ENCODE measurements at places on chromosomes 2 and 18.

- DNase-seq = no peak
These were observed 15.8 kb upstream of the COL6A3 start for GRCh38 chr2:237429753-237430152.

- DNase-seq = no peak
These were observed 2.8 kb downstream of the CCDC68 start for GRCh38 chr18:54956506-54956905.

DNA sequence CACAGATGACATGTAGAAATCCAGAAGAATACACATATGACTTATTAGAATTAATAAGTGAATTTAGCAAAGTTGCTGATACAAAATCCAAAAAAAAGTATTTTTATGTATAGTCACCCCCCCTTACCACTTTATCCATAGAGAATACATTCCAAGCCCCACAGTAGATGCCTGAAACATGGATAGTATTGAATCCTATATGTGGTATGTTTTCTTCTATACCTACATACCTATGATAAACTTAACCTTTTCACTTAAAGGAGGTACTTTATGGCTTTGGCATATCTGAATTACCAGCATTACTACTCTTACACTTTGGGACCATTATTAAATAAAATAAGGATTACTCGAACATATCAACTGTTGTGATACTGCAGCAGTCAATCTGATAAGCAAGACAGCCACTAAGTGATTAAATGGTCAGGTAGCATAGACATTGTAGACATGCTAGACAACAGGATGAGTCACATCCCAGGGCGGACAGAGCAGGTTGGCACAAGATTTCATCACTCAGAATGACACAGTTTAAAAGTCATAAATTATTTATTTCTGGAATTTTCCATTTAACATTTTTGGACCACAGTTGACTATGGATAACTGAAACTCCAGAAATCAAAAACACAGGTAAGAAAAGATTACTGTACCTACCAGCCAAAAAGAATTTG, 208.2 kb upstream of the CHAC2 start:
- no peak for DNase-seq

- no peak for DNase-seq
These were observed 266.1 kb upstream of the RAB6C start for GRCh38 chr2:129713337-129713736.

DNA sequence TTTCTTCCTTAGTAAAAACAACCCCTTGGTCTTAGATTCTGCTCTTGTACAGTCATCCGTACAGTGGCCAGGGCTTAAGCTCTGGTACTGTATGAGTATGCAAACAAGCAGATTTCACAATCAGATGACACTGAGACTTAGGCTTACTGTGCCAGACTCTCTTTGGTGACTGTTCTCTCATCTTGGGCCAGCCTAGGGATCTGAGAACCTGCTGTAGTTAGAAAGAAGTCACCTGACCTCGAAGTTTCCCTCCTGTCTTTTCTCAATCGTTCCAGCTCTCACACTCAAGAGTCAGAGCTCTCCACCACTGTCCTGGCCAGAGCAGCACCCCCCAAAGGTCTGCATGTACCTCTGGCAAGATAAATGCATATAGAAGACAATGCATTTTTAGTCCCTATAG, 63.2 kb downstream of the ZEB2 start:
- no peak for DNase-seq

GRCh38 chr2:51441786-51442185, 409.9 kb upstream of the NRXN1 start:
- DNase-seq = no peak

DNA sequence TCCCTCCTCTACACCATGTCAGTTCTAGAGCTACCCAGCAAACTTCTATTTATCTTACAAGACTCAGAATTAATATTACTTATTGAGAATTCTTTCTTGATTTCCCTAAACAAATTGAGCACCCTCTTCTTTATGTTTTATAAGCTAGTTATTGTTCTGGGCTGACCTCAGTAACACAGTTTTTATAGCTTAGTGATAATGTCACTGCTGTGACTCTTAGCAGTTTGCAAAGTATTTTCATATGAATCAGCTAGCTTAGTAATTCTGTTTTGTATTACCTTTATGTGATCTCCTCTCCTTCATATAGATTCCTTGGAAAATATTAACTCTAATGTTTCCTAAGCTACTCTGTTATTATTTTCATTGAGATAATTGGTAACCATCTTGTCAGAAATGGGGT, 114.9 kb downstream of the PMS1 start:
- no peak for DNase-seq

DNA sequence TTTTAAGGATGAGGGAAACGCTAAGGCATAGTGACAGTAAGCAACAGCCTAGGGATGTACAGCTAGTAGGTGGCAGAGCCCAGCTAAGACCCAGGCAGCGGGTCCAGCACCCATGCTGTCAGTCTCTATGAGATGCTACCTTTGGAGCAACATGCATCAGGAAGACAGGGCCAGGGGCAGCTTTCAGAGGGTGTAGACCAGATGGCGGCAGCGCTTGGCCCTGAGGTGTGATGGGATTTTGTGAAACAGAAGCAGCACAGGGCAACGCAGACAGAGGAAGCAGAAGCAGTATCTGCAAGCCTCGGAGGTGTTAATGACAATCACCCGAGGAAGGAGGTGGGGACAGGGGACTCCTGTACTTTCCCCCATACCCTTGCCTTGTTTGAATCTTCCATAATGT, 43.2 kb downstream of the SDC1 start:
- no peak for DNase-seq

DNA sequence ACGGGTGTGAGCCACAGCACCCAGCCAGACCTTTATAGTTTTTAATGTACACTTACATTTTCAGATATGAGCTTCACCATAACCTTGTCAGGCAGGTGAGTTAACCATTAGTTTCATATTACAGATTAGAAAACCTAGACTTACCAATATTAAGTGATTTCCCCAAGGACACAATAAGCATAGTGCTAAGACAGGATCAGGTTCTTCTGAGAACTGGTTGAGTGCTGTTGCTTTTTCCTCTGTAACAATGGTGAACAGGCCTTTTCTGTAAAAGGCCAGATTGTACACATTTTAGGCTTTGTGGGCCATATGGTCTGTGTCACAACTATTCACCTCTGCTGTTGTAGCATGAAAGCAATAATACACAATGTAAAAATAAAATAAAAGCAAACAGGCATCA, 332.0 kb downstream of the PIK3C3 start:
- DNase-seq = no peak

GRCh38 chr2:101771227-101771902, 73.9 kb downstream of the MAP4K4 start:
- DNase-seq = no peak

- DNase-seq = no peak
These were observed 2.6 kb downstream of the ADCYAP1 start for GRCh38 chr18:907115-907884.

- DNase-seq = no peak
These were observed 21.1 kb upstream of the NOSTRIN start for GRCh38 chr2:168781191-168781817.

DNA sequence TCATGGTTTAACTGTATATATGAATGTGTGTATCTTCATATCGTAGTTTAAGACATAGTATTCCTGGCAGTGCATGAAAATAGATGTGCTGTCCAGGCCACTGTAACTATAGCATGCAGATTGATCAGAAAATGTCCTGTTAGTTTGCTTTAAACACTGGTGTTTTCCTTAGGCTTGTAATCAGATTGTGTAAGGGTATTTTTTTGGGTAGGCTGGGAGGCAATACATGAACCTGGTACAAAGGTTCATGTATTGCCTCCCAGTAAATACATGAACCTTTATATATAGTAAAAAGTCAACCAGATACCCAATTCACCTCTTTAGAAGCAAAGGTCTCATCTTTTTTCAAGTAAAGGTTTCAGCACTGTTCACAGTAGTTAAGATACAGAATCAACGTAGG, 1.6 kb downstream of the COQ10B start:
- DNase-seq = no peak

DNA sequence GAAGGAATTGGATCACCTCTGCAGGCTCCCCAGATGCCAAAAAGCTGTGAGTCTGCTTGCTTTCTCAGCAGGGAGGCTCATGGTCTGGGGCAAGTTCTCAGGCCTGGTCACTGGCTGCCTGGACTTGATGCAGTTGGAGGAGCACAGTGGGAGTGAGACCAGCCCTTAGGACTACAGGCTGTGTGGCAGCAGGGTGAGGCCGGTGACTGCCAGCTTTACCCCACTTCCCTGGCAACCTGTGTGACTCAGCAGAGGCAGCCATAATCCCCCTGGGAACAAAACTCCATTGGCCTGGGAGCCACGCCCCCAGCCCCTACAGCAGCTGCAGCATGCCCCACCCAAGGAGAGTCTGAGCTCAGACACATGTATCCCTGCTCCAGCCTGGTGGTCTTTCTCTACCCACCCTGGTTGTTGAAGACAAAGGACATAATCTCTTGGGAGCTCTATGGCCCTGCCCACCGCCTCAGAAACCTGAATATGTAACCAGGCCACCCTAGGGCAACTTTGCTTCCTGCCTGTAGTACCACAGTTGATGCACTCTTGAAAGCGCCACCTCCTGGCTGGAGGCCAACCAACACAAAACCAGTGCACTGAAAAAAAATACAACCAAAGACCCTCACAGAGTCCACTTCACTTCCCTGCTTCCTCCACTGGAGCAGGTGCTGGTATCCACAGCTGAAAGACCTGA, 106.8 kb upstream of the SPATS2L start:
- no peak for DNase-seq

GRCh38 chr2:10080536-10081304, 509 bp upstream of the CYS1 start:
- peak; percentile 5 for DNase-seq

- DNase-seq = no peak
These were observed 5.3 kb downstream of the SLC4A3 start for GRCh38 chr2:219632760-219633105.

DNA sequence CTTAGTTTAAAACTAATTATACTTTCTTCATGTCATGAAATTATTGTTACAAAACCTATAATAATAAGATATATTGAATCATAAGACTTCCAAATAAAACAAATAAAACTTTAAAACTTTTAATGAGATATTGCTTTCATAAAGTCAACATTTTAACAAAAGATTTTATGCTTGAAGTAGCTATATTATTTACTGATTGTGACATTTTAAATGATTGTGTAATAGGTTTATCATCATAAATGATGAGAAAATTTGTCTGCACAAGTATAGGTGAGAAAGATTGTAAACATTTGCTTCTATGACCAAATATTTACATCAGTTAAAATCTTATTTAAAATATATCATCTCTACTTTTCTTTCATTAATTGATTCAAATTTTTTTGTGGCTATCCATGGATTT, 5.1 kb upstream of the GALNT13 start:
- no peak for DNase-seq

DNA sequence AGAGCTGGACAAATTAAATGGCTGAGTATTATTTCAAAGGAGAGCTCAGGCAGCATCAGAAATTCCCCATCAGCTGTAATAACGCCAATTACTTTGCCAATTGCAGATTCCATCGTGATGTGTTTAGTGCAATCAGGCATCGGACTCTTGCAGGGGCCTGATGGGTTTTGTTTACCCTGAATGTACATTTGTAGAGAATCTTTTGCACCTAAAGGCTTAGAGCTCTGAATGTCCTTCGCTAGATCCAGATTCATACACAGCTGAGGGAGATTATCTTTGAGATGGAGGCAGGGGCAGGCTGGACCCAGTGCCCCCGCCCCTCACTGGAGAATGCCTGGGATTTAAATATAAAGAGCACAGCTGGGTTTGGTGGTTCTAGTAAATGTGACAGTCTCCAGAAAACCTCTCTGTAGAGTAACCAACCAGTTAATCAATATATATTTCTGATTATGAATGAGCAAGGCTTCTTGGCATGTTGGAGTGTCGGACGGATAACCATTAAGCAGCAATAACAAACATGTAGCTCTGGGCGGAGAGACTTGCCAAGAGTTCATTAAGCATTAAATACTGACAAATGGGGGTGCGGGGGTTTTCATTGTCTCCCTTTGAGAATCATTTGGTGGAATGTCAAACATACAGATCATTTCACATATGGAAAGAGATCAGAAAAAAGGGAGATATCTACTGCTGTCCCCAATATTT, 200.9 kb downstream of the SETBP1 start:
- DNase-seq = no peak

DNA sequence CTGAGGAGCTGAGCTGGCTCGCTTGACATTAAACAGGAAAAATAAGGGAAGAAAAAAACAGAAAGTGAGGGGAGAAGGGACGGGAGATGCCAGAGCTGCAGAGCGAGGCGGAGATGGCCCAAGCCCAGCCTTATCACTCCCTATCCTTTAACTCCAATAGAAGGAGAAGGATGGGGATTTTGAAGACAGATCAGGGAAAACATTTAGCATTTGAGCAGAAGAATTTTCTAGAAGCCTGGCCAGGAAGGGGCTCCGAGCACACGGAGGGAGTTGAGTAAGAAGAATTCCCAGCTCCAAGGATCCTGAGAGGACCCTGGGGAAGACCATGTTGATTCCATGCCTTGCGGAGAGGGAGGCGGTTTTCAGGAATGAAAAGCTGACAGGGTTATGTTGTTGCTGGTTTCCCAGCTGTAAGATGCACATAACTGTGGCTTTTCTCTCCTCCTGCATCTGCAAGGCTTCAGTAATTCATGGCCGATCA, 35.6 kb downstream of the TWIST2 start:
- no peak for DNase-seq

GRCh38 chr18:58497845-58498244, 131.0 kb downstream of the ALPK2 start:
- DNase-seq = no peak

DNA sequence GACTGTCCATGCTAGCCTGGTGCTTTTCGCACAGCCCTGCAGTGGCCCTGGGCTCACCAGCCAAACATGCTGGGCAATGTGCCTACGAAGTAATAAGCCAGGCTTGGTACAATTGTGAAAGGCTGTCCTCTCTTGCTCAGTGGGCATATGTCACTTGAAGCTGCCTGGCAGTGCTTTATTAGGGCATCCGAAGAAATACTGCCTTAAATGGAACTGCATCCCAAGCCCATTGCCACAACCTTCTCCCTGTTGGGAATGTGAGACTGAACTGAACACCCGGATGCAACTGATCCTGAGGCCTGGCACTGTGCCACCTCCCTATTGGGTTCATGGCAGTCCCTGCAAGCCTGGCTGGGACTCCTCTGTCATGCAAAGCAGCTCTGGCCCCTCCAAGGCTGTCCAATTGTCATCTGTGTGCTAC, 15.9 kb downstream of the CAPG start:
- no peak for DNase-seq

GRCh38 chr2:241003047-241003360, 4.6 kb downstream of the SNED1 start:
- no peak for DNase-seq

DNA sequence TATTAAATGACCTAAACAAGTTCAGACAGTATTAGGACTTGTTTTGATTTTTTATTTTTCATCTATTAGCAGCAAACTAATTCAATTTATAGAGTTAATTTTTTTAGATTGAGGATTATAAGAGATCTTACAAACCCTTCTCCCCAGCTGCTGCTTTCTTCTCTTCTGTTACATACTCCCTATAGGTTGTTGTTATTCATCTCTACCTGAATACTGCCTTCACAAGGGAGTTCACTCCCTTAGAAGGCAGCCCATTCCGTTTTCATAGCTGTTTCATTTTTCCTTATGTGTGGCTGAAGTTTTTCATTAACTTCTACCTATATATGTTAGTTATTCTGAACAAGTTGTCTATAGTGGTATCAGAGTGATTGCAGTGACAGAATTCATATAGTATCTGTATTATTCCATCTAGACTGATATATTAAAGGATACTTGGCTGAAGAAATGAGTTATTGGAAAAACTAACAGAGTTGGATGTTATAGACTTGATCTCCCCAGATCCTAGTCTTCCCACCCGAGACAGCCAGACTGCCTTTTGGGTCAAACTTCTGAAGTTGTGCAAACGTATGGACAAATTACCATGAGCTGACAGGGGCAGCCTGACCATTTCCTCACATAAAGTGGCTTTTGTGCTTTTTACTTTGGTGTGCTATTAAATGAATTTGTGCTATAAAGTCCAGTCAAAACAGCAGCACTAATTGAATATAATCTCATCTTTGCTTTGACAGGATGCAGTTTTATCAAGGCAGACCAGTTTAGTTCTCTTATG, 8.7 kb downstream of the GLS start:
- no peak for DNase-seq

Measured in activated effector memory CD4-positive, alpha-beta T cell treated with Interleukin-2 at 50 U/mL for 16 hours (primary cell).